ENCODE measurements at places on chromosomes 2 and 18. TPM values are rescaled to one million over a fixed set of nuclear protein-coding genes. Genes with fewer than 3 reads are reported as not detected.

DNA sequence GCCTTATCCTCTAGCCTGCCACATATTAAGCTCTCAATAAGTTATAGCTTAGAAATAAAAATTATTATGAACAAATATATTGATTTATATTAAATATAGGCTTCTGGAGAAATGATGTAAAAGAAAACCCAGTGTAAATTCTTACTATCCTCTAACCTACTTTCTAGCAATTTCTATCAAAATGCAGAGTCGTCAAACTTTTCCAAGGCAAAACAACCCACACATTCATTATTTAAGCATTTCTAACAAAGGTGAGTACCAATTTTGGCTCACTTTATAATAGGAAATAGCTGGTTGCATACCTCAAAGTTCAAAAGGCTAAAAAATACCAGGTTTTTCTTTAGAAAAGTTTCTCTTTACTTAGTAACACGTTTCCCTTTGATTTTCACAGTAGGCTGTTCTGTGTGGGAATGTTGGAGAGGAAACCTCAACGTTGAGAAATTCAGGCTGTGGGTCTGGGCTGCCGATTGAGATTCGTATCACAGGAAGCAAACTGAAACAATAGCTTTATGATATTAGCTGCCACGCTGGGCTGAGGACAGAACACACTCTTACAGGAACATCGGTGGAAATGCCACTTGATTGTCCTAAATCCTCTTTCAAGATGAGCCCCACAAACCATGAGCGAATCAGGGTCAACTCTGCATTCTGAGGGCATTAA lies 53.0 kb downstream of the EPAS1 start:
- DNase-seq = no peak

DNA sequence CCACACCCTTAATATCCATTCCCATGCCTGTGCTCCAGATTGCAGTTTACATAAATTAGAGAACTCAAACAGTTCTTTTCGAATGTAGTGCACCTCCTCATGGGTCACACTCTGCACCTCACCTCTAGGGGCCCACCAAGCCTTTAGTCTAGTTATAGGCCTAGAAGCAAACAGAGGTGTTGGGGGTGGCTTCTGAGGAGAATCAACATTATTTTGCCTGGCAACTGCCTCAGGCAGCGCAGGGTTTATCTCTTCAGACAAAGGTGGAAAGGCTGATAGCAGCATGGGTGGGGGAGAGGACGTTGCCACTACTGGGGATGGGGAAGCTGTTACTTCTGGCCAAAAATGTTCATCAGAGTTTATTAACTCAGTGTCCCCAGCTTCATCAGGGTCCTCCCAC lies 5.0 kb upstream of the GYPC start:
- no peak for DNase-seq

GRCh38 chr2:200451511-200451910 lies 58.4 kb downstream of the KCTD18 start:
- no peak for DNase-seq

DNA sequence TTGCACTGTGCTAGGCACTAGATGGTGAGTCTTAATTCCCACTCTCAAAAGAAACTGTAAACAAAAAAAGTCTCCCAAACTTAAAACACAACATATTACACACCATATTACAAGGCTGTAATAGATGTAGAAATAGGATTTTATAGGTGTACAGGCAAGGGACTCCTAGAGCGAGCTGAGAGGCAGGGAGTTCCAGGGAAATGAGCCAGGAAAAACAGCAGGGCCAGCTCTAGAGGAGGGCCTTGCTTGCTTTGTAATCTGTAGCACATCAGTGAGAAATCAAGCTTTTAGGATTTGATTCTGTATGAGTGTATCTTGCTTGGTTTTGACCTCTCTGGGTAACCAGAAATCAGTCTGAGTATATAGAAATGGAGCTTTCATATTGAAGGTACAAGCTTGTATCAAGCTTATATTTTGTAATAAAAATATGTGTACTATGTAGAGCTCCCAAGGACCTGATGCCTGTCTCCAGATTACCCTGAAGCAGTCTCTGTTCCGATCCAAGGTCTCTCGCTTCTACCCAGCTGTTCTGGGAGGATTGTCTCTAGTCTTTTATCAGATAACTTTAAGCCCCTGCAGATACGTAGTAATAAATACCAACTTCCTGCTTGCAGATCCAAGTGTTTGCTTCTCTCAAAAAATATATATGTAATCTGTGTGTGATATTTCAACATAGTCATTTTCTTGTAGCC lies 73.0 kb downstream of the MYO1B start:
- DNase-seq = peak; percentile 83

DNA sequence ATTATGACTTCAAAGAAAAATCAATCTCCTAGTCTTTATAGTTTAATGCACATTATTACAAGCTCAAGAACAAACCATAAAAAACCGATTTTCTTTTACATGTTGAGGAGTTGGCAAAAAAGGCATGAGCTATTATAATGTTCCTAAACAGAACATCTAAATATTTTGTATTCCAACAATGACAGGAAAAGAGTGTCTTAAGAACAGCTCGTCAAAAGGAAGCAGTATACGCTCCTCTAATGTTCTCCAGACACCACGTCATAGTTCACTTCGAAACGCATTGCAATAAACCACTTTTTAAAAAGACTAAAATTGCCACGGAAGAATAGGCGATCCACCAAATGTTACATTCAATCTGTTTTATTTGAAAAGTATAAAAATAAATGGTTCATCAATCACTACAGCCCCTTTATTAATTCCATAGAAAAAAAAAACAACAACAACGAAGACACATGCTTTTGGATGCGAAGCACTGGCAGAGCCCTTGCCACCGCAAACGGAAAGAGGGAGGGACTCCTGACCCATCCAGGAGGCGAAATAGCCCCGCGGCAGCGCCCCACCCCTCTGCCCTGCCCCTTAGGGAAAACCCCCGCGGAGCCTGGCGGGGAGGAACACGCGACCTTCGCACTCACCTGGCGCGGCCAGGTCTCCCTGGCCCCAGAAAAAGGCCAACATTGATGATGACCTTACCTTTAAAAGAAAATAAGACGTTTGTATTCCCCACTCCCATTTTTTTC lies 45.8 kb downstream of the MBP start:
- peak; percentile 68 for DNase-seq

The LRATD1 gene
- total RNA-seq = 0.08 TPM

The CAMKMT gene
- total RNA-seq = 15.0 TPM
